ENCODE measurements at places on chromosomes 12 and 14. TPM values are rescaled to one million over a fixed set of nuclear protein-coding genes. Genes with fewer than 3 reads are reported as not detected.

Gene THTPA
- total RNA-seq, result 31.6 TPM

Gene PIK3C2G
- total RNA-seq, result not detected

Gene TAS2R14
- total RNA-seq, result 0.99 TPM

Gene DYRK2
- 89.0 TPM for total RNA-seq

Gene MYF6
- total RNA-seq, result 119 TPM

Gene ESRRB
- total RNA-seq, result not detected

Gene SPX
- 4.9 TPM for total RNA-seq

Gene MIS18BP1
- total RNA-seq, result 13.5 TPM

Gene CFL2
- 628 TPM for total RNA-seq

Gene CLEC14A
- 0.10 TPM for total RNA-seq

Gene NAV3
- total RNA-seq, result 70.5 TPM

Gene TSPAN8
- total RNA-seq, result not detected

Gene PCED1B
- total RNA-seq, result 2.8 TPM

Gene RIN3
- 0.83 TPM for total RNA-seq

Gene MMP19
- 8.6 TPM for total RNA-seq

Gene ARHGAP9
- total RNA-seq, result 9.8 TPM

Gene SYNDIG1L
- total RNA-seq, result not detected

Gene P3H3
- total RNA-seq, result 25.6 TPM

Gene NFATC4
- 23.2 TPM for total RNA-seq

Gene RAB21
- 39.9 TPM for total RNA-seq
